ENCODE measurements at places on chromosomes 3 and 15. TPM values are rescaled to one million over a fixed set of nuclear protein-coding genes. Genes with fewer than 3 reads are reported as not detected.
A peak's percentile ranks its signal among the peaks of the same experiment; 100 is the strongest.

- H3K36me3 ChIP-seq, result no peaks in the 10 kb centered on the region
- no peak overlapping the region for H3K4me3 ChIP-seq
- H3K4me1 ChIP-seq, result peaks cover 70% of the 10 kb centered on the region
- peak; percentile 31 for DNase-seq
Observed at GRCh38 chr3:157082305-157082982, 77.5 kb downstream of the CCNL1 start.

DNA sequence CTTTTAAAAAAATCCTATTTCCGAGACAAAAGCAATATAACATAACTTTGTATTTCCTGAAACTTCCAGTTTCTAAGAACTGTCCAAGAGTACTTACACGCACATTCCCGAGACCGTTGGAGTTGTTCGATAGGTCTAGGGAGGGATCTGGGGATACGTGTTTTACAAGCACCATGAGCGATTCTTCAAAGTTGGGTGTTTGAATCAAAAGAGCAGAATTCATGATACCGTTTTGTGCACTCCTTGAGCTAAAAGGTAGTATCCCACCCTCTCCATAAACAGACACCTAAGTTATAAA is 700 bp upstream of the EDEM1 start:
- H3K27me3 ChIP-seq, result peaks cover 4% of the 10 kb centered on the region
- H3K27ac ChIP-seq, result peak overlapping the region; percentile 47
- peak overlapping the region; percentile 92 for H3K4me3 ChIP-seq
- DNase-seq, result peak; percentile 25
- H3K4me1 ChIP-seq, result peaks cover 17% of the 10 kb centered on the region

DNA sequence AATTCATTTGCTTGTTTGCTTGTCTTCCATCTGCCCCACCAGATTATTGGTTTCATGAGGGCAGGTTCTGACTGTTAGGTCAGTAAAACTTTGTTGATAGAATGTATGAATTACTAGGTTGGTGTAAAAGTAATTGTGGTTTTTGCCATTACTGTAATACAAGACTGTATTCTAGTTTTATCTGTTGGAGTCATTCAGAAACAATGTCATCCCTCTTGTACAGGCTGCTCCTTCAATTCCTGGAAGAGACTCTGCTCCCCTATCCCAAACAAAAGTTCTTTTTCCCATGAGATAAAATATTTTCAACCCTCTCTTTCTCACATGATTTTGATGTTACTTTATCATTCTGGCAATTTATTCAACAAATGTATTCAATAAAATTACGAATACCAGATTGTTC is 115.0 kb downstream of the CHST2 start:
- DNase-seq, result peak; percentile 36
- H3K36me3 ChIP-seq, result no peaks in the 10 kb centered on the region
- H3K27me3 ChIP-seq, result no peaks in the 10 kb centered on the region
- H3K27ac ChIP-seq, result no peak overlapping the region
- no peak overlapping the region for H3K4me3 ChIP-seq

Gene CFAP20DC
- total RNA-seq, result 0.53 TPM

DNA sequence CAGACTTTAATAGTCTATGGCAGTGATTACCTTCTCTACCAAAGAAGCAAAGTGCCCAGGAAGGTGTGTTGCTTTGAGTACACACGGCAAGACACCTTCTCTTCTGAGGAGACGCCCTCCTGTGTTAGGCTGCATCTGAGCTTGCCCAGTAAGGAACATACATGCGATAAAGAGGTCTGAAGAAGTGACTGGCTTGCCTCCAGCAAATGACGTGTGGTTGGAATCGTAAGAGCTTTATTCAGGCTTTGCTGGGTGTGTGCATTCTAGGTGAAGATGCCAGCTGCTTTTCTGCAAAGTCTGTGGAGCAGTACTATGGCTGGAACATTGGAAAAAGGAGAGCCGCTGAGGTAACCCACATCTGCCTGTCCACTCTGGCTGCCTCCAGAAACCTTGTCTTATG is 22.4 kb downstream of the MAP6D1 start:
- DNase-seq, result peak; percentile 36
- no peaks in the 10 kb centered on the region for H3K27me3 ChIP-seq
- no peak overlapping the region for H3K27ac ChIP-seq

- no peak overlapping the region for H3K27ac ChIP-seq
Observed at GRCh38 chr15:72813345-72814004, 29.9 kb upstream of the ADPGK start.

Gene SLC12A8
- 3.4 TPM for total RNA-seq

DNA sequence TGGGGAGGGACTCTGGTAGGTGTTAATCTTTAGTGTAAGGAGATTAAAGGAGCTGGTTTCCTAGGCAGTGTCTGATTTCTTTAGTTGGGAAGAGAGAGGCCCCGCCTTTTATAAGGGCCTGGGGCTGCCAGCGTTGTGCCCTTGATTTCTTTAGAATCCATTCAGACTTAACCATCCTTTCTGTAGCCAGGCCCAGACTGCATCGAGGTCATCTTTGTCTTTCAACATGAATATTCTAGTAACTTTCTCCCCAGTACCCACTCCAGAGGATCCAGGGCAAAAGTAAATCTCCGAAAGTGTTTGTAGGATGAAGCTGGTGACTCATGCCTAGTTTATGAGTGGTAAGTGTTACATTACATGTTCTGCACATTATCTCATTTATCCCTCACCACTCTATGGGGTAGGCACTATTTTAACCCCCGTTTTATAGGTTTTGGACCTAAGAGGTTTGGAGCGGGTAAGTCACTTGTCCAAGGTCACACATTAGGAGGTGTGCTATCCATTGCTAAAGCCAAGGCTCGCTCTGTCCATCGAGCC is 11.8 kb upstream of the USP3 start:
- H3K4me3 ChIP-seq, result no peak overlapping the region
- no peaks in the 10 kb centered on the region for H3K36me3 ChIP-seq
- H3K4me1 ChIP-seq, result no peaks in the 10 kb centered on the region
- no peak for DNase-seq

DNA sequence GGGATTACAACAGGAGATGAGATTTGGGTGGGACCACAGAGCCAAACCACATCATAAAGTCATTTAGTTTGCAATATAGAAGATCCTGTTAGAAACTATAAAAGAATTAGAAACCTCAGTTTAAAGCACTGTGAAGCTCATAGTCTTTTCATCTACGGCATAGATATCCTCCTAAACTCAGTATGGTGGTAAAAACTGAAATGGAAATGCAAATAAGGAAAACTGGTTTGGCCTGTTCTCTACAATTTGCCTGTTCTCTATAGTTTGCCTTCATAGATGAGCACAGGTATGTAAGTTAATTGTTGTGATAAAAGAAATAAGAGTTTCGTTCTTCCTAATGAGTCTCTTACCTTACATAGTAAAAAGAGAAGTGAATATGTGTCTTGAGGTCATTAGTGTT is 331.6 kb upstream of the ARL6 start:
- H3K4me3 ChIP-seq, result no peak overlapping the region
- H3K36me3 ChIP-seq, result no peaks in the 10 kb centered on the region
- no peak overlapping the region for H3K27ac ChIP-seq
- DNase-seq, result no peak
- H3K27me3 ChIP-seq, result no peaks in the 10 kb centered on the region
- H3K4me1 ChIP-seq, result no peaks in the 10 kb centered on the region

GRCh38 chr3:116971531-116971930 is 262.0 kb downstream of the TUSC7 start:
- H3K27ac ChIP-seq, result no peak overlapping the region
- no peak overlapping the region for H3K4me3 ChIP-seq
- H3K36me3 ChIP-seq, result no peaks in the 10 kb centered on the region
- H3K27me3 ChIP-seq, result no peaks in the 10 kb centered on the region
- DNase-seq, result no peak
- no peaks in the 10 kb centered on the region for H3K4me1 ChIP-seq

Gene CP
- not detected for total RNA-seq

- no peak overlapping the region for H3K4me3 ChIP-seq
- no peaks in the 10 kb centered on the region for H3K4me1 ChIP-seq
- no peaks in the 10 kb centered on the region for H3K27me3 ChIP-seq
- no peak overlapping the region for H3K27ac ChIP-seq
- H3K36me3 ChIP-seq, result no peaks in the 10 kb centered on the region
- no peak for DNase-seq
Observed at GRCh38 chr15:73959012-73959581, 32.8 kb downstream of the LOXL1 start.

- no peaks in the 10 kb centered on the region for H3K36me3 ChIP-seq
- H3K27me3 ChIP-seq, result no peaks in the 10 kb centered on the region
- no peak overlapping the region for H3K27ac ChIP-seq
- H3K4me3 ChIP-seq, result no peak overlapping the region
- DNase-seq, result no peak
Observed at GRCh38 chr15:74319138-74319460, 48.3 kb downstream of the CYP11A1 start.

- no peak for DNase-seq
- no peak overlapping the region for H3K4me3 ChIP-seq
- no peaks in the 10 kb centered on the region for H3K36me3 ChIP-seq
- H3K27me3 ChIP-seq, result no peaks in the 10 kb centered on the region
- no peak overlapping the region for H3K27ac ChIP-seq
Observed at GRCh38 chr3:19334120-19334519, 185.8 kb downstream of the KCNH8 start.

Gene ANKUB1
- not detected for total RNA-seq

GRCh38 chr15:59892985-59893384 is 111.1 kb upstream of the FOXB1 start:
- DNase-seq, result peak; percentile 37
- no peak overlapping the region for H3K27ac ChIP-seq
- H3K4me3 ChIP-seq, result no peak overlapping the region

GRCh38 chr3:152564459-152564858 is 270.5 kb upstream of the P2RY1 start:
- no peak for DNase-seq
- H3K4me1 ChIP-seq, result no peaks in the 10 kb centered on the region
- H3K27ac ChIP-seq, result no peak overlapping the region
- H3K27me3 ChIP-seq, result no peaks in the 10 kb centered on the region
- H3K4me3 ChIP-seq, result no peak overlapping the region

- H3K27ac ChIP-seq, result no peak overlapping the region
- H3K4me3 ChIP-seq, result no peak overlapping the region
- H3K36me3 ChIP-seq, result no peaks in the 10 kb centered on the region
- H3K27me3 ChIP-seq, result no peaks in the 10 kb centered on the region
- DNase-seq, result peak; percentile 80
Observed at GRCh38 chr3:36907911-36908646, 36.8 kb downstream of the TRANK1 start.

DNA sequence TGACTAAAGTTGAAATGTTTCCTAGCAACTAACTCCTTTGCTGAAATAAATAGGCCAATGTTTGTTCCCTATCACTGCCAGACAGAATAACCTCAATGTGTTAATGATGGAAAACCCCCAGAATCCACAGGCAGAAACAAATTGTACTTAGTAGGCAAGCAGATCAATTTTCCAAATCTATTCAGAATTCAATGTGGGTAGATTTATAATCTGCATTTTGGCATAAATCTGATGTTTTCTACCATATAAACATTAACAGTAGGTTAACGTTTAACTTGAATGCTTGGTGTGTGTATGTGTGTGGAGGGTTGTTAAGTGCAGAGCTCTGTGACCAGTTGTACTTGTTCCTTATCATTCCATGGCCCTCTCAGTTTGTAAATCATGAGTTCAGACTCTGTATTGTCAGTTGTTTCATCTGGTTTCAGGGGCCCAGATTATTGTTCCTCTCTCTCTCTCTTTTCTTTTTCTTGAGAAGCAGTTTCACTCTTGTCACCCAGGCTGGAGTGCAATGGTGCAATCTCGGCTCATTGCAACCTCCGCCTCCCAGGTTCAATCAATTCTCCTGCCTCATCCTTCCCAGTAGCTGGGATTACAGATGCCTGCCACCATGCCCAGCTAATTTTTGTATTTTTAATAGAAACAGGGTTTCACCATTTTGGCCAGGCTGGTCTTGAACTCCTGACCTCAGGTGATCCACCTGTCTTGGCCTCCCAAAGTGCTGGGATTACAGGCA is 32.8 kb downstream of the PLSCR1 start:
- no peaks in the 10 kb centered on the region for H3K36me3 ChIP-seq
- no peaks in the 10 kb centered on the region for H3K27me3 ChIP-seq
- no peak overlapping the region for H3K27ac ChIP-seq
- H3K4me3 ChIP-seq, result no peak overlapping the region
- no peak for DNase-seq
- peaks cover 5% of the 10 kb centered on the region for H3K4me1 ChIP-seq

DNA sequence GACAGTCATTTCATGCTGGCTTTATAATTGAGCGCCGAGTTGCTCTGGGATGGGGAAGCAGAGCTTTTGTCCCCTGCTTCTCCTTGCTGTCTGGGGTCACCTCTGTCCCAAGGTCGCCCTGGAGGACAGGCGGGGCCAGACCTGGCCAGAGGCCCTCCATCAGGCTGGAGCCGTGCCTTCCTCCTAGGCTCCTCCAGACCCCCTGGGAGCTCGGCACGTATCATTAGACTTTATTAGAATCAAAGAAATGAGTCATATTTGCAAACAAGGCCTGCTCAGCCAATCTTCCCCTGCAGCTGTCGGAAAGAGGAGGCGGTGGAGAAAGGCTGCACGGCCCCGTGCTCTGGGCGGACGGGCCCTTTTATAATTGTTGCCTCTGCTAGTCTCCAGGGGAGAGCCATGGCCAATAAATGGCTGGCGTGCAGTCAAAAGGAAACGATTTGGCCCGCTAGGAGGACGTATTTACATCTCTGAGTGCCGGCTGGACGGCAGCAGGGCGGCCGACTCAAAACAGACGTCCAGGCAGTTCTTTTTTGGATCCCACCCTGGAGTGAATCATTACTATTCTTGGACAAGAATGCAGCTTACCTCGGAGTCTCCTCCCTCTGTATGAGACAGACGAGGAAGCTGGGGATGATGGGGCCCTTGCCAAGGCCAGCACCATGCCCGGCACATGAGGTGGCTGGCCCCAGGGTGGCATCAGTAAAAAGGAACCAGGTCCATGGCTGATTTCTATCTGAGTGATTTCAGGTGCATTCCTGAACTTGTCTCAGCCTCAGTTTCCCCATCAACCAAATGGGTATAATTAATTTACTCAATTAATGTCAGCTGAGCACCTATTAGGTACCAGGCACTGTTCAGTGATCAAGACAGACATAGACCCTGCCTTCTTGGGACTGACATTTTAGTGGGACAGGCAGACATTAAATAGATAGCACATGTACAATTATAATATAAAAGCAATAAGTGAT is 50.6 kb downstream of the SLC6A6 start:
- no peak for DNase-seq
- H3K27me3 ChIP-seq, result no peaks in the 10 kb centered on the region
- H3K27ac ChIP-seq, result peak overlapping the region; percentile 16
- H3K36me3 ChIP-seq, result peaks cover 2% of the 10 kb centered on the region

- H3K4me1 ChIP-seq, result no peaks in the 10 kb centered on the region
- H3K27me3 ChIP-seq, result no peaks in the 10 kb centered on the region
- H3K36me3 ChIP-seq, result no peaks in the 10 kb centered on the region
- DNase-seq, result no peak
- no peak overlapping the region for H3K27ac ChIP-seq
Observed at GRCh38 chr15:94354655-94355054, 123.3 kb downstream of the MCTP2 start.

Gene SNX4
- total RNA-seq, result 63.8 TPM

GRCh38 chr3:3825035-3825434 is 25.8 kb downstream of the LRRN1 start:
- H3K36me3 ChIP-seq, result no peaks in the 10 kb centered on the region
- DNase-seq, result no peak
- no peaks in the 10 kb centered on the region for H3K4me1 ChIP-seq
- H3K27me3 ChIP-seq, result no peaks in the 10 kb centered on the region

Gene TM4SF1
- total RNA-seq, result 0.80 TPM

- no peaks in the 10 kb centered on the region for H3K4me1 ChIP-seq
- no peak for DNase-seq
- no peaks in the 10 kb centered on the region for H3K36me3 ChIP-seq
- no peak overlapping the region for H3K4me3 ChIP-seq
- no peaks in the 10 kb centered on the region for H3K27me3 ChIP-seq
- no peak overlapping the region for H3K27ac ChIP-seq
Observed at GRCh38 chr3:182364723-182365650, 428.3 kb upstream of the ATP11B start.

- no peaks in the 10 kb centered on the region for H3K36me3 ChIP-seq
- H3K27ac ChIP-seq, result no peak overlapping the region
- no peak for DNase-seq
Observed at GRCh38 chr15:77417602-77418001, 2.3 kb downstream of the PEAK1 start.
